ENCODE measurements at places on chromosomes 1 and 21. TPM values are rescaled to one million over a fixed set of nuclear protein-coding genes. Genes with fewer than 3 reads are reported as not detected.

- DNase-seq = no peak
Measured at GRCh38 chr1:26839339-26839722, 12.8 kb downstream of the ZDHHC18 start.

DNA sequence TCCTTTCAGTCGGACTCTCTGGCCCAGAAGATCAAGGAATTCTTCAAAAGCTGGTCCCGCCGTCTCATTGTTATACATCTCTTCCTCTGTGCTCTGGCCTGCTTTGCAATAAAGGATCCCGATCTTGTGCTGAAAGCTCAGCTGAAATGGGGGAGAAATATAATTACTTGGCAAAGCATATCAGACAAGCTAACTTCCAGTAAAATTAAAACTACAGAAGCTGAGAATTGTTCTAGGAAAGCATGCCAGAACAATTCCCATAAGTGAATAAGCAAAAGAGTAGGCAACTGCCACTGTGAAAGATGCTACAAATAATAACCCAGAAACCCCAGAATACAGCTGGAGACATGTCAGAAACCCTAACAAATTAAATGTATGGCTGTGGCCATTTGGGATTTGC lies 146.1 kb downstream of the SIPA1L2 start:
- no peak for DNase-seq

DNA sequence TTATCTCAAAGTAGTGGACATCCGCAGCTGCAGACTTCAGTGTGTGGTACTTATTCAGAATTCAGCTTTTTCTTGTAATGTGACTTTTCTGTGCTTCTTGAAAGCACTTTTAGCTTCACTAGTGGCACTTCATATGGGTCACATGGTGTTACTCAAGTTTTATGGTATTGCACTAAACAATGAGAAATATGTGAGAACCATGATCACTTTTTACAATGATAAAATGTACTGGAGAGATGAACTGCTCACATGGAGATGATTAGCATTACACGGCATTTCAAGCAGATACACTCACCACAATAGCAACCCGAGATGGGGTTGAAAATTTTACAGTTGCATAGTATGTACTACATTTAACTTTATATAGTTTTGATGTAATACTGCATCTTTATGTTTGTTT lies 40.1 kb upstream of the GPR52 start:
- DNase-seq = no peak

GRCh38 chr1:198171667-198172540 lies 15.1 kb downstream of the NEK7 start:
- no peak for DNase-seq

DNA sequence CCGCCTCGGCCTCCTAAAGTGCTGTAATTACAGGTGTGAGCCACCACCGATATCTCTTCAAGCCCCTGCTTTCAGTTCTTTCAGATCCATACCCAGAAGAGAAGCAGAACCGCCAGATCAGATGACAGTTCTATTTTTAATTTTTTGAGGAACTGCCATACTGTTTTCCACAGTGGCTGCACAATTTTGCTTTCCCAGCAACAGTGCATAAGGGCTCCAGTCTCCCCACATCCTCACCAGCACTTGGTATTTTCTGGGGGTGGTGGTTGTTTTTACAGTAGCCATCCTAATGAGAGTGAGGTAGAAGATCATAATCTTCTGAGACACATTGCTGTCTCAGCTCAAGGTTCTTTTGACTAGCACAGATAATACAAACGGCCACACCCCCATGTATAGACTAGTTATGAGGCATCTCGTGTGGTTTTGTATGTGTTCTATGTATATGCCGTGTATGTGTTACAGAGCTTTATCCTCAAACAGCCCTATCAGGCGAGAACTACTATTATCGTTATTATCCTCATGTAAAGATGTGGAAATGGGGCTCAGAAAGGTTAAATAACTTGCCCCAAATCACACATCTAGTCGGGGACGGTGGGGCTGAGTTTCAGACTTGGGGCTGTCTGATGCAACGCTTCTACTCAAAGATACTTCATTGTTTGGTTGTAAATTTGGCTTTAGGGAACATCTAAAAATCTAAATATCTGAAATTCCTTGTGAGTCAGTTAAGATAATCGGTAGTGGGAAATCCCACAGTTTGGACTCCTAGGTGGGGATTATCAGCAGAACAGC lies 12.0 kb downstream of the FHAD1 start:
- no peak for DNase-seq

DNA sequence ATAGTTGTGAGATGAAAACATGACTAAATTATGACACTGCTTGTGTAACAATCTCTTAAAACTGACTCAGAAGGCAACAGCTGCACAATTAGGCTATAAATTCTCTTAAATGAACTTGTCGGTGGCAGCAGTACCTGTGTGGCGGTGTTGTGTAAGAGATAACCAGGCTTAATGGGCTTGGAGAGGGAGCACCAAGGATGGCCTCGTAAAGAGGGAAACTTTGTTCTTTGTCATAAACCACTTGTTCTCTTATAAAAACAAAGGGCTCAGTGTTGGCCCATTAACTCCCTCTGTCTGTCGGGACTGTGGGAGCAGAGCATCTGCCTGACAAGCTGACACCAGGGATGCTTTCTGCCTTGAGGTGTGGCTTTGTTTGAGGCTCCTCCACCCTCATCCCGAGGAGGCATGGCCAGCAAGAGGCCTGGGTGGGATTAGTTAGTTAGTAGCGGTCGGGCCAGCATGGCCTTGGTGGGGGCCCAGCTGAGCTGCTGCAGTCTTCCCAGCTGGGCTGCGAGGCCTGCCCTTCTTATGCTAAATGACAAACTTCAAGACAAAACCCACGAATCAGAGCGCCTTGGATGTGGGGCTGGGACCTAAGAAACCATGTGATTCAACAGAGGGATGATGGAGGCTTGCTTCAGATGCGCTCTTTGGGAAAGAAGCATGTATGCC lies 171.4 kb downstream of the CAMTA1 start:
- no peak for DNase-seq

- peak; percentile 33 for DNase-seq
Measured at GRCh38 chr1:59279645-59280044, 17.2 kb upstream of the FGGY start.

The CCDC17 gene
- 0.20 TPM for total RNA-seq

The SEMA4A gene
- 0.20 TPM for total RNA-seq

Data from RPMI7951 (cell line).